ENCODE measurements at places on chromosomes 13 and 19. TPM values are rescaled to one million over a fixed set of nuclear protein-coding genes. Genes with fewer than 3 reads are reported as not detected.

DNA sequence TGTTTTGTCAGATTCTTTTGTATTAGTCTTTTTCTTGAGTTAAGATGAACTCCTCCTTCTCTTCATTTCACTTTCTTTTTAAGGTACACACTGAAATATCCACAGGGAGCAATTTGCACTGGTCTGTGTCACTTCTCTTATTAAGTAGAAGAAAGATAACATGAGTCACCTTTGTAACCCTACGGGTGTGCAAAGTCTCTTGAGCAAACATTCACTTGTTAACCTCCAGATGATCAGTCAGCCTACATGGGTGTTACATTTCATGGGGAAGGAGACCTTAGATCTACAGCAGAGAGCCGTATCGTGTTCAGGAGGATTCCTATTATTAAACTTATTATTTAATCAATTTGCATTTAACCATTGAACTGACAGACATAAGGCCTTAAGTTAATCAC, 5.1 kb downstream of the ZNF507 start:
- peak overlapping the region; percentile 8 for H3K27ac ChIP-seq
- peaks cover 58% of the 10 kb centered on the region for H3K4me1 ChIP-seq
- H3K36me3 ChIP-seq, result peaks cover 48% of the 10 kb centered on the region

GRCh38 chr19:12694641-12695040, 1.8 kb downstream of the FBXW9 start:
- no peak overlapping the region for H3K4me3 ChIP-seq
- H3K36me3 ChIP-seq, result peaks cover 10% of the 10 kb centered on the region
- H3K4me1 ChIP-seq, result peaks cover 11% of the 10 kb centered on the region
- H3K27me3 ChIP-seq, result no peaks in the 10 kb centered on the region

GRCh38 chr19:15417699-15418098, 1.1 kb downstream of the AKAP8L start:
- peak overlapping the region; percentile 98 for H3K4me3 ChIP-seq
- peaks cover 43% of the 10 kb centered on the region for H3K4me1 ChIP-seq
- peaks cover 21% of the 10 kb centered on the region for H3K36me3 ChIP-seq
- DNase-seq, result no peak
- H3K27me3 ChIP-seq, result peaks cover 6% of the 10 kb centered on the region

DNA sequence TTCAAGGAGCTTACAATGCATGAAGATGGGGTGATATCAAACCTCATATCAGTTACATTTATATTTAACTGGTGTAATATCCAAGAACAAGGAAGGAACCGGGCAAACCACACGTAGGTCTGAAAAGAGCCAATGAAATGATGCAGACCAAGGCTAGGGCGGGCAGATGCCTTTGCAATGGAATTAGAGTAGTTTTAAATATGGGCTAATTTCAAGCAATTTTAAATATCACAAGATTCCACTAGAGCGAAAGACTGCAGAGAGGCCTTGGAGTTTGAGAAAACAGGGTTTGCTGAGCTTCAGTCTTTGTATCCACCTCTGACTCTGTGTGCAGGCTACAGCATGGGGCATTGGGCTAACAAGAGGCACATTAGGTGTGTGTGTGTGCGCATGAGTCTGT, 53.9 kb upstream of the ZNF536 start:
- H3K4me3 ChIP-seq, result no peak overlapping the region
- H3K36me3 ChIP-seq, result no peaks in the 10 kb centered on the region
- no peaks in the 10 kb centered on the region for H3K4me1 ChIP-seq
- H3K27me3 ChIP-seq, result no peaks in the 10 kb centered on the region

DNA sequence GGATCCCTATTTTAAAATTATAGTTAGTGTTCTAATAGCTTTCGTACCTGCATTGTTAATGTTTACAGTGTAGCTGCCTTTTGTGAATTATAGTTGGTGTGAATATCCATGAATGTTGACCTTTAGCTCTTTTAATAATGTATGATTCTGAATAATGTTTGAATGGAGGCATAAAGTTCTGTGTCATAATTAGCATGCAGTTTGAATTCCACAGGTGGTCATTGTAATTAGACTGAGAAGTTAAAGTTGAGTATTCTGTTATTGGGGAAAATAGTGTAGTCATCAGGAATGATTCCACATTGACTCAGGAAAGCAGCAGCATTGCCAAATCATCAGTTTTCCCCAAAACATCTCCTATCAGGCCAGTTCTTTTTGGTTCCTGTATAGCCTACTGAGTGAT, 12.1 kb downstream of the GPR18 start:
- peaks cover 20% of the 10 kb centered on the region for H3K36me3 ChIP-seq
- peaks cover 15% of the 10 kb centered on the region for H3K4me1 ChIP-seq
- DNase-seq, result no peak
- H3K27me3 ChIP-seq, result no peaks in the 10 kb centered on the region
- no peak overlapping the region for H3K4me3 ChIP-seq

DNA sequence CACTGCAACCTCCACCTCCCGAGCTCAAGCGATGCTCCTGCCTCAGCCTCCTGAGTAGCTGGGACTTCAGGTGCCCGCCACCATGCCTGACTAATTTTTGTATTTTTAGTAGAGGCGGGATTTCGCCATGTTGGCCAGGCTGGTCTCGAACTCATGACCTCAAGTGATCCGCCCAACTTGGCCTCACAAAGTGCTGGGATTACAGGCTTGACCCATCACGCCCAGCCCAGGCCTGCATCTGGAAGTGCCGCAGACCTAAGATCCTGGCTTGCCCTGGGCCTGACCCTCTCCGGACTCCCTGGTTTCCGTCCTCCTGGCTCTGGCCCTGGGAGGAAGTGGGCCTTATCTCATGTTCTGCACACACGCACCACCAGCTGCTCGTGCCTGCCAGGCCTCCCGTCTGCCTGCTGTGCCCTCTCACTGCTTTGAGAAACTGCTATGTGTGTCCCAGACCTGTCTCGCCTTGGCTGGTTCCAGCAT, 4.7 kb upstream of the PTGIR start:
- no peak for DNase-seq
- no peak overlapping the region for H3K4me3 ChIP-seq
- H3K36me3 ChIP-seq, result no peaks in the 10 kb centered on the region
- no peaks in the 10 kb centered on the region for H3K27me3 ChIP-seq

DNA sequence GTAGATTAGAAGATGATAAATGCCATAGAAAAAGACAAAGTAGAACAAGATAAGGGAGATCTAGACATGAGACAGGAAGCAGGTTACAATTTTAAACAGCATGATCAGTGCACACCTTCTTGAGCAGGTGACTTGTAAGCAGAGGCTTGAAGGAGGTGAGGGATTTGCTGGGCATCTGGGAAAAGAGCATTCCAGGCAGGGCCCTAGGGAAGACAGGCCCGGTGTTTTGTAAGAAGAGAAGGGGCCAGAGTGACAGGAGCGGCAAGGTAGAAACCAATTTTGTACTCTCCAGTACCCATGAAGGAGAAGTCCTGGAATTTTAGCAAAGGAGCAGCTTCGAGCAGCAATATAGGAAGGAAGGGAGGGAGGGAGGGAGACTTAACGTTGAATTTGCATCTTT, 296.5 kb downstream of the MZT1 start:
- no peaks in the 10 kb centered on the region for H3K4me1 ChIP-seq
- H3K4me3 ChIP-seq, result no peak overlapping the region
- no peak overlapping the region for H3K27ac ChIP-seq
- H3K36me3 ChIP-seq, result no peaks in the 10 kb centered on the region
- DNase-seq, result no peak

DNA sequence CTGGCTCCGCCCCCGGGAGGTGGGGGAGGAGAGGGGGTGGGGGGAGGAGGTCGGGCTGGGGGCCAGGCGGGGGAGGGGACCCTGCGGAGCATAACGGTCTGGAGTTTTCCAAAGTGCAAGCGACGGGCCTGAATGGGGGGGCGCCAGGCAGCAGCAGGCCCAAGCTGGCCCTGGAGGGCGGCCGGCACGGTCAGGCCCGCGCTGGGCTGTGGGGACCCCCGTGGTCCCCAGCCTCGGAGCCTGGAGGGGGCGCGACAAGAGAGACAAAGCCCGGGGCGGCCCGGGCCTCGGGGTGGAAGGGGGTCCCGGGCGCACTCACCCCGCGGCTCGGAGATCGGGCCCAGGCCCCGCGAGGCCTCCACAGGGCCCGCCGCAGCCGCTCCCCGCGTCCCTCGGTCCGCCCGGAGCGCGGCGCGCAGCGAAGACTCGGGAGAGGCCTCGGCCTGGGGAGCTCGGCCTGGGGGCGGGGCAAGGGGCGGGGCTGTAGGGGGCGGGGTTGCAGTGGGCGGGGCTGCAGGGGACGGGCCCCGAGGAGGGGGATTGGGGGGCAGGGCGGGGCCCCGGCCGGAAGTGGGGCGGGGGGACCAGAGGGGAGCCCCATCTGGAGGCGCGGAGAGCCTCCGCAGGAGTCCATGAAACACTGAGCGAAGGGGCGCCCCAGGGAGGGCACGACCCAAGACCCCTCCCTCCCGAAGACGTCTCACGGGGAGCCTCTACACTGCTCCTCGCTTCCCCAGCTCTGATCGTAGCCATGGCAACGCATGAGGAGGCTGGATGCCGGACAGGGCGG, 47.6 kb downstream of the PTPRS start:
- DNase-seq, result peak; percentile 74
- H3K4me3 ChIP-seq, result peak overlapping the region; percentile 90
- no peaks in the 10 kb centered on the region for H3K36me3 ChIP-seq

DNA sequence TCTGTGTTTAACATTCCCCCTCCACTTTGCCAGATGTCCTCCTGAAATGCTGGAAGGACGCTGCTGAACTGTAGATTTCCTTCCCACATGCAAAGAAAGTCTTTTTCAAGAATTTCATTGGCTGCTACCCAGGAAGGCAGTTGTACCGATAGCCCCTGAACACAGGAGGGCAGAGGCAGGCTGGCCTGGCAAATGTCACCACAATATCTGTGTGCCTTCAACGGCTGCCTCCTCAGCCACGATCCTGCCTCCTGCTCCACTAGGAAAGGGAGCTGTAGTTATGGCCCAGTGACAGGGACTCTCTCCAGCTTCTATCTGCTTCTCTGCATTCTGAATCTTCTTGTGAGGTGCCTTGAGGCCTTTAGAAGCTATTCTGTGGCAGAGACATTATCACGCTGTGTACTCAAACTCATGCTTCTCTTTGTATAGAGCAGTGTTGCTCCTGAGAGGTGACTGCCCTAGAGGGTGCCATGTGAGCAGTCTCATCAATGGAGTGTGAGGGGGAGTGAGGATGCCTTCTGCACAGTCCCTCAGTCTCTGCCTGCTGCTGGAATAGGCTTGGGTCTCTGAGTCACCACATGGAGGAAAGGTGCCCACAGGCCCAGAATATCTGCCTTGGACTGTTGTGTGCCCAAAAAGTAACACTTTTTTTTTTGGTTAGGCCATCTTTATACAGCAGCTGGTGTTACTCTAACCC, 279.8 kb downstream of the DNAJC15 start:
- H3K4me3 ChIP-seq, result no peak overlapping the region
- DNase-seq, result peak; percentile 28
- no peak overlapping the region for H3K27ac ChIP-seq
- H3K36me3 ChIP-seq, result no peaks in the 10 kb centered on the region

DNA sequence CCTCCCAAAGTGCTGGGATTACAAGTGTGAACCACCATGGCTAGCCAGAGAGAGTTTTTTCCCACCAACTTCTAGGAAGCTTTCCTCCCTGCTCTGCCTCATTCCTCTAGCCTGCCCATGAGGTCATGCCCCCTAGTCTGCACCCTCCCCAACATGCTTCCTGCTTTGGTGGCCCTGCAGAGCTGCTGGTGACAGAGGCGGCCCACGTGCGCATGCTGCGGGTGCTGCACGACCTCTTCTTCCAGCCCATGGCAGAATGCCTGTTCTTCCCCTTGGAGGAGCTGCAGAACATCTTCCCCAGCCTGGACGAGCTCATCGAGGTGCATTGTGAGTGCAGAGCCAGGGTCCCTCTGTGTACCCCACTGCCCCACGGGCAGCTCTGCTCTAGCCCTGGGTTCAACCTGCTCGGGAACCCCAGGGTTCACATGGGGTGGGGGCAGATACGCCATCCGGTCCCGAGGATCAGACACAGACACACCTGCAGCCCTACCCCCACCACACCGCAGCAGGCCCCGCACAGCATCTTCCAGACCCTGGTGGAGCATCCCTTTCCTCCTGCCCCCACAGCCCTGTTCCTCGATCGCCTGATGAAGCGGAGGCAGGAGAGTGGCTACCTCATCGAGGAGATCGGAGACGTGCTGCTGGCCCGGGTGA, 18.9 kb downstream of the ARHGEF1 start:
- peaks cover 19% of the 10 kb centered on the region for H3K36me3 ChIP-seq
- DNase-seq, result no peak
- H3K27me3 ChIP-seq, result no peaks in the 10 kb centered on the region
- no peak overlapping the region for H3K27ac ChIP-seq
- no peaks in the 10 kb centered on the region for H3K4me1 ChIP-seq

DNA sequence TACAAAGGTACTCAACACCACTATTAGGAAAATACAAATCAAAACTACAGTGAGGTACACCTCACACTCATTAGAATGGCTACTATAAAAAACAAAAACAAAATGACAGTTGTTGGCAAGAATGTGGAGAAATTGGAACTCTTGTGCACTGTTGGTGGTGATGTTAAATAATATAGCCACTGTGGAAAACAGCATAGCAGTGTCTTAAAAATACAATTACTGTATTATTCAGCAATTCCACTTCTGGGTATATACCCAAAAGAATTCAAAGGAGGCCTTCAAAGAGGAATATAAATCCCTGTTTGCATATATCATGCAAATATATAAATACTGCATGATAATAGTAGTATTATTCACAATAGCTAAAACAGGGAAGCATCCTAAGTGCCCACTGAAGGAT, 66.8 kb downstream of the CDK8 start:
- no peak overlapping the region for H3K27ac ChIP-seq
- H3K4me3 ChIP-seq, result no peak overlapping the region
- H3K4me1 ChIP-seq, result peaks cover 17% of the 10 kb centered on the region
- H3K27me3 ChIP-seq, result no peaks in the 10 kb centered on the region
- H3K36me3 ChIP-seq, result no peaks in the 10 kb centered on the region
- no peak for DNase-seq

DNA sequence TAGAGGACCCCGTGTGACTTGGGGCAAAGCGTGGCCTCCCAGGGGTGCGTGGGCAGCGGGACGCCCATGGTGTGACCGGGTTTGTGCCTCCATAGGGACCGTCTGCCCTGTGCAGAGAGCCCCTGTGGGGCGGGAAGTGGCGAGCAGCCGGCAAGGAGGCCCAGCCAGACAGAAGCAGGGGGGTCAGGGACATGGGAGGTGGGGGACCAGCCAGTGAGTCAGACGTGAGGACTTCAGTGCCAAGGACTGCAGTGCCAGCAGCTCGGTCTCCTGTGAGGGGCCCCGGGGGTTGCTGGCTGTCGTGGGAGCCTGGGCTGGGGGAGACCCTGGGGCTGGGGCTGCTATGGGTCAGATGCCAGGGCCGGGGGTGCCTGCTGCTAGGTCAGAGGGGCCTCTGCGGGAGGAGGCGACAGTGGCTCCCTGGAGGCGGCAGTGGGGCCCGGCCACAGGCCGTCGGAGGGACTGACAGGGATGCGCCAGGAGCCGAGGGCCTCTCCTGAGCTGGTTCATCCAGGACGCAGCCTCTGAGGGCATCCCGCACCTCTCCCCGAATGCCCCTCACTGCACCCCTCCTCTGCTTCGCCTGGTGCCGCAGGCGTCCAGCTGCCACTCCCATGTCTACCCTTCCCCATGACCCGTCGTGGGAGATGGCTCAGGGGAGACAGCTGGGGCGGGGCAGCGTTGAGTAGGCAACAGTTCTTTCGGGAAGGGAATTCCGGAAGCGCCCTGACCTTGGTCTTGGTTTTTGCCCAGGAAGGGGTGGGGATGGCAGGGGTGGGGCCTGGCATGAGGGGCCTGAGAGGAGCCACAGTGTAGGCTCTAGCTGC, 80.0 kb downstream of the KDM4B start:
- peaks cover 5% of the 10 kb centered on the region for H3K36me3 ChIP-seq
- peak; percentile 42 for DNase-seq
- peaks cover 20% of the 10 kb centered on the region for H3K4me1 ChIP-seq
- H3K27me3 ChIP-seq, result peaks cover 5% of the 10 kb centered on the region

GRCh38 chr19:5104871-5105351, 136.0 kb downstream of the KDM4B start:
- H3K27me3 ChIP-seq, result peaks cover 1% of the 10 kb centered on the region
- no peak overlapping the region for H3K27ac ChIP-seq
- H3K4me1 ChIP-seq, result no peaks in the 10 kb centered on the region

Gene FCGBP
- total RNA-seq, result 0.54 TPM

Gene ZNF878
- not detected for total RNA-seq

Gene NOTCH3
- total RNA-seq, result 12.4 TPM

Gene IFI30
- 5.9 TPM for total RNA-seq

Gene DZIP1
- total RNA-seq, result 44.5 TPM
